Sciatic nerve (tissue), 2 donors: ENCODE measurements at places on chromosomes 3 and 15. TPM values are rescaled to one million over a fixed set of nuclear protein-coding genes. Genes with fewer than 3 reads are reported as not detected.

Gene NRG4
- 0.27 TPM for total RNA-seq

Gene EXD1
- total RNA-seq, result not detected

Gene ABHD14A
- 15.9 TPM for total RNA-seq

GRCh38 chr15:65333148-65333820, 28.8 kb downstream of the RNU5B-1 start:
- no peak for DNase-seq

DNA sequence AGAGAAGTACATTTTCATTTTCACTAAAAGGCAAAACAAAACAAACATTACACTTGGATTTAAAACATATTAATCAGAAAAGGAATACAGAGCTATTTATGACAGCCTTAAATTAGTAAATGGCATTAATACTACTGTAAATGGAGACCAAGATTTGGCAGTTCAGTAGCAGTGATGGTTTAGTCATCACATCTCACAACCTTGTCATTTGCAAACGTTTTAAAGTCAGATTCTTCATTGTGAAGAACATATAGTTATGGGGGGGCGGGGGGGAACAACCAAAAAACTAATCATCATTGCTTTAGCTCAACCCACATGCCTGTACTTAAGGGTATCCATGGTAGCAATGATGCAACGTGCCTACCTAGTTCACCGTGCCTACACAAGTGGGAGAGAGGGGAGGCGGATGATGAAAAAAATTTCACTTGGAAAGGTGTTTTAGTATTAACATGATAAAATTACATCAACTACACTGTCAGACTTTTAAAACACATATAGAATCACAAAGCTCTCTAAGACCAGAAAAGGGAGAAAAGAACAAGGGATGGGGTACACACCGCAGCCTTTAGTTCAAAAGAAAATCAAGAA, 40.1 kb downstream of the DLG1 start:
- DNase-seq, result no peak

DNA sequence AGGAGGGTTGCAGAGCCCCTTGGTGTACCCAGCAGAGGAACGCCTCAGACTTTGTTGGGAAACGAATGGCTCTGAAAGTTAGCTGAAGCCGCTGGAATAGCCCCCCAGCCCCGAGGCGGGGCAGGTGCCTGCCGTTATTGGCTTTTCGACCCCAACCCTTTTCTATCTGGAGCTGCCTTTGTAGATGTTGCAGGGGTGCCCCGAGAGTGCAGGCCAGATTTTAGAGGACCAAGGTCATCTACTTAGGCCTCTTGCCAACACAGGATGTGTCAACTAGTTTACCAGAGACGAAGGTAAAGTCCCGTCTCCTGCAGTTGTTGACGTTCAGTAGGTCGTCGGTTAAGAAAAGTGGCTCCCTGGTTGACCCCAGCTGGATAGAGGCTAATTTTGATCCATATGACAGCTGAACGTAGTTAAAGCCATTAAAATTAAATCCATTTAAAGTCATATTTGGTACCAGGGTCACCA, 579 bp upstream of the UBE3A start:
- DNase-seq, result no peak

GRCh38 chr3:160707187-160707794, 30.3 kb downstream of the ARL14 start:
- DNase-seq, result no peak

Gene ACP3
- total RNA-seq, result 2.9 TPM

Gene SPSB4
- total RNA-seq, result 0.36 TPM

DNA sequence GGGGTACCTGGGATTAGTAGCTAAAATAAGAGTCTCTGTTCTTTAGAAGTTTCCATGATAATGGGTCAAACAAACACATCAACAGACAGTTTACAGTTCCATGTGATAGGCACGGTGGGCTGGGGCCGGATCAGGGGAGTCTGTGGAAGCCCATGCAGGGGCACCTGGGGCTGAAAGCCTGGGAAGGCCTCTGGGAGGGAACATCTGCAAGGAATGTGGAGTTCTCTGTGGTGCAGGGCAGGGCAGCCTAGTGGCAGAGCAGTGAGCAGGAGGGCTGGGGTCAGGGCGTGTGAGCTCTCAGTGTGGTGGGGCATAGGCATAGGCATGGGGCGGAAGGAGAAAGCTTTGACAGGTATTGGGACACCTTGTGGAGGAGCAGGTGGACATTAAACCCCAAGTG, 207.7 kb upstream of the TRIM42 start:
- DNase-seq, result no peak

GRCh38 chr3:73029321-73029796, 32.1 kb upstream of the EBLN2 start:
- no peak for DNase-seq

- peak; percentile 62 for DNase-seq
Observed at GRCh38 chr3:79729096-79729495, 38.7 kb downstream of the ROBO1 start.

GRCh38 chr3:127371846-127372245, 84.0 kb upstream of the PRR20G start:
- no peak for DNase-seq

Gene CLEC3B
- 105 TPM for total RNA-seq

Gene CAV3
- not detected for total RNA-seq

Gene HCN4
- not detected for total RNA-seq

DNA sequence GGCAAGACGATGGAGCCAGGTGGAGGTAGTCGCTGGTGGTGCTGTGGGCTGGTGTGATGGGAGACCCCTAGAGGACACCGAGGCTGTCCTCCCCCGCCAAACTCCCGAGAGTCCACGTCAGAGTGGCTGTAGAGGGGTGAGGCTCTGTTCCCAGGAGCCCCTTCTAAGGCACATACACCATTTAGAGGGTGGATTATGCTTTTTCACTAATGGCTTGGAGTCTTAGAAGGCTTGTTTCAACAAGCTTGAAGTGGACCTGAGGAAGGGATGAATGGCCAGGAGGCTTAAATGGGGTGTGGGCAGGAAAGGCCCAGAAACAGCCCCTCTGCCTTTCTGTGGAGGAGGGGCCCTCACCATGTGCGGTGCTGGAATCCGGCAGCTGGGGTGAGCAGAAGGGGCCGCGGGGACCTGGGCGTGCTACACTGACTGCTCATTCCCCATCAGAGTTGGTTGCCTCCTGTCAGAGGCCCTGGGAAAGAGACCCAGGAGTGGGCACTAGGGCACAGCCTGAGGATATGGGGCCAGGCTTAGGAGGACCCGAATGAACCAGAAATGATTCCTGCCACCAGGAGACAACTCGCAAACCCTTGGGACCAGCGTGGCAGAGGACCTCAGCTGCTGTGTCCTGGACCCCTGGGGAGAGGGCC, 66.2 kb downstream of the FEM1B start:
- DNase-seq, result no peak

Gene DGKG
- total RNA-seq, result 2.1 TPM

Gene KLHL6
- 4.7 TPM for total RNA-seq

DNA sequence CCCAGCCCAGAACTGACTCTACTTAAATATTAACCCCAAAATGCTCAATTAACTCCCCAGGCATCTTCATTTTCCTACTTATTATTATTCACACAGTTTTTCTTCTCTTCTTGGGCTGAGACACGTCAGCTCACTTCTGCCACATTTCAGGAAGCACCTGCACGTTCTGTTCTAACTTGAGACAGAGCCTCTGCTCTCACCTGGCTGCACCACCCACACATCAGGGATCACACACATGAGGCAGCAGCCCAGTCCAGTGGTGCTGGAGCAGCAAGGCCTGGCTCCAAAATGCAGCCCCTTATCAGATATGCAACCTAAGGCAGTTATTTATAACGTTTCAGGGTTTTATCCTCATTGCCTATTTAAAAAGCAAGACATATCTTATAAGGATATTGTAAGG, 127.5 kb downstream of the OSBPL10 start:
- no peak for DNase-seq

DNA sequence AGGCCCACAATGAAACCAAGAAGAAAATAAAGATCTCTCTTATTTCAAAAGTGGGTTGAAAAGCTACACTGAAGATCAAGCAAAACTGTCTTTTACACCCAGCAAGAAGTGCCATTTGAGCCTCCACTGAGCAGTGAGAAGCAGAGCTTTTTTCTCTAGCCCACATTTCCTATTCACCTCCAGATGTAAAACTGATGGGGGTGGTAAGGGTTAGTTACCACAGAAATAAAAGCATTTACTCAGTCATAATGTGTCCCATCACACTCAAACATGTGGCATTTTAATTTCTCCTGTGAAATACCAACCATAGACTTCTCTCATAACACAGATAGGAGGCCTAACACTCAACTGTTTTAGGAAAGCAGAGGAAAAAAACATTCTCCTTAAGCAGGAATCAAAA, 21.0 kb downstream of the IFT57 start:
- no peak for DNase-seq

GRCh38 chr3:85474241-85474640, 515.5 kb downstream of the CADM2 start:
- DNase-seq, result no peak

- DNase-seq, result no peak
Observed at GRCh38 chr3:119630128-119630879, 30.1 kb downstream of the POPDC2 start.

Gene CCDC174
- 31.0 TPM for total RNA-seq

DNA sequence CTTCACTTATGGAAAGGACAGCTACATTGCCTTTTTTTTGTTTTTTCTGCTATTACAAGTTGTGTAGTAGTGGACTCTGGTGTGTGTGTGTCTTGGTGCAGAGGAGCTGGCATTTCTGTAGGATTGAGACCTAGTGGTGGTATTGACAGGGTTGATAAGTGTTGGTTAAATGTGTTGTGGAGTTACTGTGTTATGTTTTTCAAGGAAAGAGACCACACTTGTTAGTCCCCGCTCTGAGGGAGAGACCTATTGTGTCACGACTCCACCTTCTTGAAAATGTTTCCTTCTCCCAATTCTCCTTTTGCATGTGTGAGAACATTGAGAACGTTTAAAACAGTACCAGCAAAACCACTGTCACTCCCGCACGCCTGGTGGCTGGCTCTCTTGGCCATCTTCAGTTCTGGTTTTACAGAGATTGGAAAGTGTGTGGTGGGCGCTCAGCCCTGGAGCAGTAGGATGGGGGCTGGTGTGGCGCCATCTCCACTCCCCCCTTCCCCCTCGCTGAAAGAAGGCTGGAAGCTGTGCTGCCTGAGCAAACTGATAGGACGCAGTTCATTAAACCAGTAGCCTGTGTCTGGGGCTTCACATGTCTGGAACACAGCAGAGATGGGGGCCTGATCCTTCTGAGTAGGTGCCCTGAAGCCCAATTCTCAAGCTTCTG, 5.5 kb downstream of the KLF13 start:
- DNase-seq, result no peak

DNA sequence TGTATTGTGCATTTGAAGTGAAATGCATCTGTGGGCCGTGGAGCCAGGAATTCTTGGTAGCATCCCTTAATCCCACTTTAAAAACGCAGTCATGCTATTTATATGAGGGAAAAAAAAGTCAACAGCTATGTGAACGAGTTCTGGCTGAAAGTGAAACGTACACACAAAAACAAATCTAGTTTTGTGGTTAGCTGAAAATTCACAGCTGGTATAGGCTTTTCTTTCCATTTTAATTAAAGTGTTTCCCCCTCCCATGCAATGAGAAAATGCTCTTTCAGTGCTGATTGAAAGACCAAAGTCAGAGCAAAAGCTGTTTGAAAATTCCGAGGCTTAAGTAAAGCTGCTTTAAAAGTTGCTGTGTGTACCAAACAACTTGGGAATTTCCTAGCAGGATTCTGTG, 297.4 kb downstream of the PLCL2 start:
- no peak for DNase-seq

Gene LRRC3B
- total RNA-seq, result 0.45 TPM

Gene ALCAM
- 39.0 TPM for total RNA-seq

Gene AHSG
- total RNA-seq, result not detected

DNA sequence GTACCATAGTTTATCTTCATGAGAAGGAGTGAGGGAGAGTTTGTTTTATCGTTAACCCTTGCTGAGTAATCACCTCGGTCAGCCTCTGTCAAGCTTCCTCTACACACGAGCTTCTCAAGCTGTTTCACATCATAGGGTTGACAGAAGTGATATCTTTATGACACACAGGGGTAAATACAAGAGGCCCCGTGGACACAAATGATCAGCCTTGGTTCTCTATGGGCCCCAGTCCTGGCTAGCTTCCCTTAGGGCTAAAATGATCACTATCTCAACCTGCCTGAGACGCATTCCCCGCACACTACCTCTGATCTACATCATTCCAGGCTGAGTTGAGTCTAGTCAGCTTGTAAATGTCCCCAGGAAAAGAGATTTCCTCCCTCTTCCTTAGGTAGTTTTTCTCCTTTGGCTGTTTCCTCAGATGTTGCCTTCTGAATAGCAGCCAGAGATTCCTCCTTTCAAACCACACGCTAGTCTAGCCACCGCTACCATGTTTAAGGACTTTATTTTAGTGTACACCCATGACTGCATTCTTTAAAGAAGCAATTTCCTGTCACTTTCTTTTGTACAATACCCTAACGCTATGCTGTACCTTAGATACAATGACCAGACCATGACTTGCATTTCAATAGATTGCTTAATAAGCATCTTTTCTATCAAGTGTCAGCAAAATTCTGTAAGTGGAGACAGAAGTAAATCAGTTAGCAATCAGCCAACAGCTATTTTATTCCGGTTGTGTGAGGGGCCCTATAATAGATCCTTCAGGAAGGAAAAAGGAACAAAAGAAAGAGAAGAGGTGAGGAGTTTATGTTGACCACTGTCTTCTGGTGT, 35.1 kb upstream of the PPARG start:
- no peak for DNase-seq

DNA sequence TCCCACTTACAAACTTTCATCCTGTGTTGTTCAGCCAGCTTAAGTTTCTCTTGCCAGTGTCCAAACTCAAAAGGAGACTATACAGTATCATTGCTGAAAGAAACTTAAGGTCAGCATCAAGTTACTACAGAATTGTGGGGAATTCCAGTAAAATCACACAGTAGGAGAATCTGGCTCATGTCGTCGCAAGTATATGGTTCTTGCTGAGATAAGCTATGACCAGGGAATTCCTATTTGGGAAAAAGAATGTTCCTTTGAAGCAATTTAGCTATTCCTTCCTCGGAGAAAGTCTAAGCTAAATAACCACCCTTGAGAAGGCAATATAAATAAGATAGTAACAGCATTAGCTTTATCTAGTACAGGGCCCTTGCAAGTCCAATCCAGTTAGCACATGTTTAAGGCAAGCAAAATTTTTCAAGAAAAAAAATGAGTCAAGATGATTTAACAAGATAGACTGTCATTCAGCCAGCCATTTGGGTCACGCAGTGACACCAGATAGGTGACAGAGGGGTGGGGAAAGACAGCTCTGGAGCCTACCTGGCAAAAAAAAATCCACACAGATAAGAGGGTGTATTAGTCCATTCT, 78.2 kb upstream of the THBS1 start:
- no peak for DNase-seq

GRCh38 chr3:112308151-112308911, 14.3 kb upstream of the SLC9C1 start:
- no peak for DNase-seq

GRCh38 chr3:170419557-170420087, 954 bp downstream of the CLDN11 start:
- peak; percentile 69 for DNase-seq
